ENCODE measurements at places on chromosomes 5 and 9.

DNA sequence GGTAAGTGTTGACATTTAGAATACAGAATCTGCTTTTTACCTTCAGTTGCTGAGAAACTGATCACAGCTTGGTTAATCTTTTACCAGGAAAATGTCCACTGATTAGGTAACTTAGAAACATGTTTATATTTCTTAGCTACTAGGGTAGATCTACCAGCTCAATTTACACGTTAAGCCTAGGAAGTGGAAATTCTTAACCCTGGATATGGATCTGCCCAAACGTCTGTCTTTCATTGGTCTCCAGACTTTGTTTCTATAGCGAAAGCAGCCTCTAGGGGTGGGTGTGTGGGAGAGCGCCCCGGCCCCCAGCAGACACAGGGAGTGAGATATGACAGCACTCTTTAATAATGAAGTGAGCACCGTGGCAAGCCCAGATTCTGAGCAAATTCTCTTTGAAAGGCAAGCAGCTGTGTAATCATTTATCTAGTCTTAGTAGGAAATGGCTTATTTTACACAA is 141.6 kb upstream of the ZNF608 start:
- no peak for DNase-seq

DNA sequence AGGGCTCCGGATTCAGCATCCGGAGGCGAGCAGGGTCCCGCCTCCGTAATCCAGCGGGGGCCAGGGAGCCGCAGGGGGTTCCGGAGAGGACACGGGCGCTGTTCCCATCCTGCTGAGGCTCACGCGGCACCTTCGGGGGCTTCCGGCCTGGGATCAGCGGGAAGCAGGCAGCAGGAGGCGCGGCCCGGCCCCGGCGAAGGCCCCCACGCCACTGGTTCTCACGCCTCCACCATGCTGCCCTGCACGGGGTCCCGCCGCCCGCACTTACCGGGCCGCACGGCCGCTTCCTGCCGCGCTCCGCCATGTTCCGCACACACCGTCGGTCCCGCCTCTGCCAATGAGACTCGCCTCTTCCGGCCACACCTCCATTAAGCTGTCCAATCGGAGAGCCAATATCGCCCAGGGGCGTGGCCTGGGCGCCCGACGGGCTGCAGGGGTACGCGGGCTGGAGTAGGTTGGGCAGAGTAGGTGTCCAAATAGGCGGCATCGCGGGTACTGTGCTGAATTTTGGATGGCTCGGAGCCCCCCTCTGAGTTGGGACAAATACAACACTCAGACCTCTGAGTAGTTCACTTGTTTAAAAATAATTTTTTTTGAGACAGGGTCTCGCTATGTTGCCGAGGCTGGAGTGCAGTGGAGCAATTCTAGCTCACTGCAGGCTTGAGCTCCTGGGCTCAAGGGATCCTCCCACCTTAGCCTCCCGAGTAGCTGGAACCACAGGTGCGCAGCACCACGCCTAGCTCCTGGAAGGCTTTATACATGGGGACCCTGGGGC is at the start of gene SPOUT1:
TSS of gene SPOUT1 (minus strand) at position 318 of the 775 bp plus-strand sequence. CDS start at position 304, 14 bp downstream.
- DNase-seq = peak; percentile 96

DNA sequence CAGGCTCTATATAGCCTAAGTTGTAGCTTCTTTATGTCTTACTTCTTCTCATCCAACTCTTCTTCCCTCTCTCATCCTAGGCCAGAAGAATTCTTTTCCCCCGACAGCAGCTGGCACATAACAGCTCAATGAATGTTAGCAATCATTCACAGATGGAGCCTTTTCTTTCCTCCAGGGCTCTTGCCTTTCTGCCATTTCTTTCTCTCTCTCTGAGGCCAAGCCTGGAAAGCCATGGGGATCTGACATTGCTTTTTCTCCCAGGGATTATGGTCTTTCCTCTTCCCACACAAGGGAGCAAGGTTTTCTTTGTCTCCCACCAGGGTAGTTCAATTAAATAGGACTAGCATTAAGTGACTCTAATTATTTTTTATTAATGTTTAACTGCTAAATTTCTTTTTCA is 20.5 kb downstream of the SMIM15 start:
- no peak for DNase-seq

- DNase-seq = no peak
Measured at GRCh38 chr5:159091596-159092331, 8.0 kb downstream of the EBF1 start.

GRCh38 chr5:80590766-80591165 is 20.7 kb upstream of the ANKRD34B start:
- no peak for DNase-seq

- DNase-seq = no peak
Measured at GRCh38 chr5:55160493-55161209, 680 bp downstream of the GPX8 start.

- no peak for DNase-seq
Measured at GRCh38 chr5:21663082-21663481, 1190.1 kb downstream of the CDH12 start.

DNA sequence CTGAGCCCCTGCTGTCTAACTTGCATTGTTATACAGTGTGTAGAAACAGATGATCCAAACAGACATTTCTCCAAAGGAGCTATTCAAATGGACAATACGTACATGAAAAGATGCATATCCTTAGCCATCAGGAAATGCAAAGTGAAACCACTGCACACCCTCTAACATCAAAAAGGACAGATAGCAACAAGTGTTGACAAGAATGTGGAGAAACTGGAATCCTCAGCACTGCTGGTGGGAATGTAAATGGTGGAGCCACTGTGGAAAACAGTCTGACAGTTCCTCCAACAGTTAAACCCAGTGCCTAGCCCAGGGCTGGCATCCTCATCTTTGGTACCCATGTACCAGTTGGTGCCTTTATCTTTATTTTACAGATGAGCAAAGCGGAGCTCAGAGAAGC is 8.5 kb downstream of the ORM2 start:
- DNase-seq = no peak

GRCh38 chr5:73116506-73116905 is 3.9 kb upstream of the TMEM171 start:
- no peak for DNase-seq

DNA sequence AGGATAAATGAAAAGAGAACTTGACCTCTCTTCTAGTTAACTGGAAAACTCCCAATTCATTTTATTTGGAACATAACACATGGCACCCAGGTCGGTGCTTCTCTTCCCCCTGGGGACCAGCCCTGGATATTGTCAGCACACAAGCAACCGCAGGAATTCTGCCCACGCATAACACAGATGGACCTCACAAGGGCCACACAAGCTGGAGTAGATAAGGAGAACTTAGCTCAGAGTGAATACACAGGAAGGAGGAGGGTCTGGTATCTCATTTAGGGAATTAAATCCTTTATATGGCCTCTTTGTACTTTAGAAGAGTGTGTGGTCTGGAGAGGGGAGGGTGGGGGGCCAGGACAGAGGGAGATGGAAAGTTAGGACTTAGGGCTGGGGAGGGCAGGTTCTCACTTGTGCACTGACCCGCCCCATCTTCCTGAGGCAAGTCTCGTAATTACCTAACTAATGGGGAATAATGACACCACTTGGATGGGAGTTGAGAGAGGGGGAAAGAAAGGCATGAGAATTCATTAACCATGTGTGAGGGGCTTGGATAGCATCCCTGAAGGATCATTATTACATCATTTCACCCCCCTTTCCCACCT is 341.2 kb upstream of the WWC1 start:
- DNase-seq = no peak

DNA sequence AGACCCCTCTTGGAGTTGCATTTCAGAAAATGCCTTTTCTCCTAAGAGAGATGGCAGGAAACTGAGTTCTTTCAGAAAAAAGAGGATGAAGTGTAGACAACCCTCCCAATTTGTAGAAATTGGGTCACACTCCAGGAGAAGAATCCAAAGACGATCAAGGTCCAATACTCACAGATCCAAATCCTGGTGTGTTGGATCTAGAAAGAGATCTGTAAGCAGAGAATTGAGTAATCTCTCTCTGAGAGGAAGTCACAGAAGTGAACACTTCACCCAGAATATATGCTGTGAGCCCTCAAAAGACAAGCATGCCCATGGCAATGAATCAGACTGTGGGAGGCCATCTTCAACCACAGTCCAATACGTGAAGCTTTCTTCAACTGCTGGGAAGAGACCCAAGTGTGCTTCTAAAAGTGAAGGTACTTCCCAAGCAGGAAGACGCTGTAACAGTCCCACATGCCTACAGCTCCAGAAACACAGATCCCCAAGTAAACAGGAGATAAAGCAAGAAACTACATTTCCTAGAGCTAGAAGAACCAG is 182.7 kb downstream of the SMC2 start:
- DNase-seq = no peak

- no peak for DNase-seq
Measured at GRCh38 chr9:91170951-91171350, 190.8 kb downstream of the AUH start.

DNA sequence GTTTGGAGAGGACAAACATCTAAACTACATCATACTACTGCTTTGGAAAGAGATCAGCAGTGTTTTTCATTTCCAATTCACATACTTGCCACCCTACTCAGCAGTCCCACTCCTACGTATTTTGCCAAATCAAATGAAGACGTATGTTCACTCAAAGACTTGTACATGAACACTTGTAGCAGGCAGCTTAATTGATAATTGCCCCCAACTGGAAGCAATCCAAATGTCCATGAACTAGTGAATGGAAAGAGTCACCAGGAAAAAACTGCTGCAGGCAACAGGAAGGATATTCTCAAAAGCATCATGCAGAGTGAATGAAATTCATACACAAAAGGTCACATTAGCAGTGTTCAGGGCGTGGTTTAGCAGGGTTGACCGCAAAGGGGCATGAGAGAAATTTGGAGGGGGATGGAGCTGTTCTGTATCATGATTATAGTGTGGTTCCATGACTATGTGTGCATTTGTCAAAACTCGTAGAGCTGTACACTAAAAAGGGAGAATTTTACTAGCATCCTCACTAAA is 38.8 kb downstream of the PAEP start:
- no peak for DNase-seq

DNA sequence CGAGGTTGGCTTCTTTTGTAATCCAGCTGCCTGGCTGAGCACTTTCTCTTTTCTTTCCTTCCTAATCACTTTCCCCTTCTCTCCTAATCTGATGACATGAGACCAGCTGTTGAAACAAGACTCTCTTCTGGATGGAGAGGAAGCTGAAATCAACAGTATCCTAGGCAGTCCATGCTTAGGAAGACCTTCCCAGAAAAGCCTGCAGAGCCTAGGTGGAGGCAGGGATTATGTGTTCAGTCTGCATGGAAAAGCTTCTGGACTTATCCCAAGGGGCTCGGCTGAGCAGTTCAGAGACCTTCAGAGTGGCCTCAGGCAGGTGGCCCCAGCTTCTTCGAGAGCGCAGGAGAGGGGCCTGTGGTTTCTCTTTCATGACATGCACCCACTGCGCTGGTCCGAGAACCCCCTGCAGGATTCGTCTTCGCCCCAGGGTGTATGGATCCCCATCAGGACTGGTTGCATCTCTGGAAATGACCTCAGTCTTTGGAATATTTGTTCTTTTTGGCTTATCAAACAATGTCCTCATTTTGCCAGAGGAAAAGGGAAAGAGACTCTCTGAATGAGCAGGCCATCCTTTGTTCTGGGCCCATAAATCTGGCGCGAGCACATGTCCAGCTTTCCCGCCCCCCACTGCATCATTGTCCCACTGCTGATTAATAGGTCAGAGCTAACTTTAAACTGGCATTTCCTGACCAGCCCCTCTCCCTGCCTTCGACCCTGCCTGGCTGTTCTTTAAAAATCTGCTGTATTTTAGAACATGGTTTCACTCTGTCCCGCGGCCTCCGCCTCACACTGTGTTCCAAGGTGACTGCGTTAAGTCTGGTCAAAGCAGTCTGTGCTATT is 177.9 kb upstream of the KLF4 start:
- DNase-seq = no peak

DNA sequence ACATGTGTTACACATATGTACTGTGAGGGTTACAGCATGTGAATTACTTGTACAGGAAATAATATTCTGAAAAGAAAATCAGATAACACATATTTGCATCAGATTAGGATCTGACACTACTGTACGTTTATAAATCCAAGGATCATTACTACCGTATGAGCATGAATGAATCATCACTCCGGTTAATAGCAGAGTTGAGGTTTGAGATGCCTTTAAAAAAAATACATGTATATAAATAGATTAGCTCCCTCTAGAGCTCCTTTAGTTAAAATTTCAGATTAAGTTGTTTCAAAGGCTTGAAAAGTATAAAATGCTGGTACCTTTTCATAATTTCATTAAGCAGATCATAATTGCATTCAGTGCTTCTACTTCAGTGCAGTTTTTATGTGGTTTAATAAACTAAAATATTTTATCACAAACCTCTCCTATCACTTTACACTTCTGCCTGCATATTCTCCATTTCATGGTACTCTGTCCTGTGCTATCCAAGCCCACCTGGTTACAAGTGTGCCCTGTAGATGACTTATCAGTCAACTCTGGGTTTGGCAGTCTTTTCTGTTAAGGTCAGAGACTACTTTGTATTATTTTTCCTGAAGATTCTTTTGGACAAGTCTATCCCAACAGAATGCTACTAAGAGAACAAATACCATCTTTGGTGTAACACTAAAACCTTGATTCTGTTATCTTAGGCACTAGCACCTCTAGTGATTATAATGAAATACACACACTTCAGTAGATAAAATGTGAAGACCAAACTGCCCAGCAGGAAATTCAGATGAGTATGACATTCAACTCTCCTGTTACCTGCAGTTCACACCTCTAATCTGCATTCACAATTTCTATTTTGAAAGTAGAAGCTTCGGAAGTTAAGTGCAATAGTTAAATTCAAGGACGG is 48.0 kb upstream of the POU5F2 start:
- no peak for DNase-seq

DNA sequence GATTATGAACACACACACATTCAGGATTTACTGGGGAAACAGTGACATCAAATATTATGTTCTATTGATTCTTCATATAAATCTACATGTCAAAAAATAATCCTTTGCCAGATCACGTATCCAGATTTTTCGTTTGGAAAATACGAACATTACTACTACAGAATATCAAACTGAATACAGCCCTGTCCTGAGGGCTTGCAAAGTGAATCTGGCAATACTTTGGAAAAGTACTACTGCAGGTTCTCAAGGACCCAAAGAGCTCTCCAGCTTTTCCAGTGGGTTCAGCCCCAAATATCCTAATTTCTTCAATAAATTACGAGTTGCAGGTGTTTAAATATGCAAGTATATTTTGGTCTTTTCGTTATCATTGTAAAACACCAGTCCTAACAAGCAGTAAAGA is 411 bp upstream of the NDUFS4 start:
- DNase-seq = no peak

DNA sequence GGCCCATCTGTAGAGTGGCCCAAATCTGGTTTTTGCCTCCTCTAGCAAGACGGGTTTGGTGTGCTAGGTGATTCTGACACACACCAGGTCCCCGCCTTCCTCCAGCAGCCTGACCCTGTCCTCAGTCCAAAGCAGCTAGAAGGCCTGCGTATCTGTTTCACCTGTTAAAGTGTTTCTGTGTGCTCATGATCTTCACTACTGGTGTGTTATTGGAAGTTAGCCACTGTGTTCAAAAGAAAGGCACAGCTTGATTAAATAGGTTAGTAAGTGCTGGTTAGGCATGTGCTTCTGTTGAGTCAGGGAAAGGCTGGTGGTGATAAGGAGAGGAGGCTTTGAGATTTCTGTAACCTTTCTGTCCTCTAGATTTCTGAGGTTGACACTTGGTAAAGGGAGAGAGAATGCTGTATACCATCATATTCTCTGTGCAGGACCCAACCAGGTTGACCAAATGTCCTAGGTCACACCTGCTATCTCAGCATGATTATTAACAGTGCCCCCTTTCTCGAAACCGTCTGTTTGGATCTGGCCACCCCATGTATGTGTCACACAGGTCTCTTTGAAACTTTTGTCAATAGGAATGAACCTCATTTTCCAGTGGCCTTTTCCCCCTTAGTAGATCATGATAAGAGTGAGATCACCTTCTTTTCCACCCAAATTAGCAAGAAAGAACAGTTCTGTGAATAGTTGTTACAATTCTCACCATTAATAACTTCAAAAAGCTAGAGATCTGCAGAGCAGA is 58.8 kb downstream of the ARHGAP26 start:
- no peak for DNase-seq

- DNase-seq = no peak
Measured at GRCh38 chr5:8247049-8247899, 378.3 kb downstream of the MTRR start.
